ENCODE measurements at places on chromosomes 12 and 14.

DNA sequence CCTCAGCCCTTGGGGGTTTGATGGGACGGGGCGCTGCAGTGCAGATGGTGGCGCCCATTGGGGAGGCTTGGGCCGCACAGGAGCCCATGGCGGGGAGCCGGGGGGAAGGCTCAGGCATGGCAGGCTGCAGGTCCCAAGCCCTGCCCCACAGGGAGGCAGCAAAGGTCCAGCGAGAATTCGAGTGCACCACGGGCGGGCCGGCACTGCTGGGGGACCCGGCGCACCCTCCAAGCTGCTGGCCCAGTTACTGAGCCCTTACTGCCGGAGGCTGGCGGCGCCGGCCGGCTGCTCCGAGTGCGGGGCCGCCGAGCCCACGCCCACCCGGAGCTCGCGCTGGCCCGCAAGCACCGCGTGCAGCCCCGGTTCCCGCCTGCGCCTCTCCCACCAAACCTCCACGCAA, 34.1 kb upstream of the NUBPL start:
- DNase-seq = no peak

DNA sequence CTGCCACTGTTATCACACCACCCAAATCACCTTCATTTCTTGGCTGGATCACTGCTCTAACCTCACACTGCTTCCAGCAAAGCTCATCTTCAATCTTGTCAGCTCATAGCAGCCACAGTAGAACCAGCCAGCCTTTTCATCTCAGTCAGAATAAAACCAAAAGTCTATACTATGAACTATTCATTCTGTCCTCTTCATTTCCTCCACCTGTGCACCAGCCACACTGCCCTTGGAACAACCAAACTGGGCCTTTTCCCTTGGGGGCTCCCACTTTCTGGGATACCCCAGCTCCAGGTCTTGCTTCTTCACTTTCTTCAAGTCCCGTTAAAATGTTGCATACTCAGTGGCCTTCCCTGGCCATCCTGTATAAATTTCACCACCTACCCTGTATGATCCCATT, 234.4 kb upstream of the DAAM1 start:
- DNase-seq = no peak

GRCh38 chr14:88551094-88551870, 3.5 kb downstream of the PTPN21 start:
- DNase-seq = peak; percentile 90

DNA sequence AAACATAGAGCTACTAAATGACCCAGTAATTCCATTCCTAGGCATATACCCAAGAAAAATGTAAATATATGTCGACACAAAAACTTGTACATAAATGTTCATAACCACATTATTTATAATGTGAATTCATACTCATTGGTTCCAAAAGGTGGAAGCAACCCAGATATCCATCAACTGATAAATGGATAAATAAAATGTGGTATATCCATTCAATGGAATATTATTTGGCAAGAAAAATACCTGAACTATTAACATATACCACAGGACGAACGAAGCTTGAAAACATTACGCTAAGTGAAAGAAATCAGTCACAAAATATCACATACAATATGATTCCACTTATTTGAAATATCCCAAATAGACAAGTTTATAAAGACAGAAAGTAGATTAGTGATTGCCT, 99.0 kb upstream of the SOX5 start:
- DNase-seq = no peak

- peak; percentile 86 for DNase-seq
Observed at GRCh38 chr14:68546839-68547238, 246.0 kb downstream of the ZFP36L1 start.

GRCh38 chr14:88592031-88592430, 29.2 kb downstream of the ZC3H14 start:
- DNase-seq = peak; percentile 9

- no peak for DNase-seq
Observed at GRCh38 chr14:34946699-34947098, 36.1 kb upstream of the SRP54 start.

- no peak for DNase-seq
Observed at GRCh38 chr12:81208187-81208911, 130.5 kb downstream of the ACSS3 start.

- DNase-seq = peak; percentile 91
Observed at GRCh38 chr14:63249092-63249491, 44.8 kb downstream of the RHOJ start.

- no peak for DNase-seq
Observed at GRCh38 chr12:27905285-27906126, 67.0 kb downstream of the PTHLH start.

DNA sequence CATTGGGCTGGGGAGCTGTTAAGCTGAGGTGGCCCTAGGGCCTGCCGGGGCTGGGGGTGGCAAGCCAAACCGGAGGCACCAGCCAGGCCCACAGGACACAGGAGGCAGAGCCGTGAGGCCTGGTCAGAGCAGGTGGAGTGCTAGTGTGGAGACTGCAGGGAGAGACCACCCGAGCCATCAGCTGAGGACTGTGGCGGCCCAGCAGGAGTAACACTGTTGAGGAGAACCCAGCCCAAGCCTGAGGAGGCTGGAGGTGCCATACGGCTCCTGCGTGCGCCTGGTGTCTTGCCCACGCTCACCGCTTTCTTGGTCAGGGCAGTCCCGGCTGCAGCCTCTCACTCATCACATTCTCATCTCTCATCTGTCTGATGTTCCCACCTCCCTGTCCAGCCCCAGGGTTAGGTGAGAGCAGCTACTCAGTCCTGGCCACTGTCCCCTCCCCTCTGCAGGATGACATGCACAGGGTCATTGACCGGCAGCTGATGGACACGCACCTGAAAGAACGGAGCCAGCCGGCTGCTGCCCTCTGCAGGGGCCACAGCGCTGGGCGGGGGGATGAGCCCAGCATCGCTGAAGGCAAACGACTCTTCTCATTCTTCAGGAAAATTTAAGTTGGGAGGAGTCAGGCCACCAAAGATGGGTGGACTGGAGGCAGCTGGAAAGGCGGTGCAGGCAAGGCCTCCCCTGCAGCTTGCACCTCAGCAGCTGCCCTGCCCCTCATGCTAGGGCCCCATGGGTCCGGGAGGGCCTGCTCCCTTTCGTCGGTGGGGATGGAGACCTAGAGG, 23.8 kb downstream of the RAB35 start:
- DNase-seq = no peak

GRCh38 chr12:102965281-102966155, 8.0 kb downstream of the ASCL1 start:
- DNase-seq = no peak

- no peak for DNase-seq
Observed at GRCh38 chr12:109885616-109886015, 5.3 kb upstream of the GLTP start.

GRCh38 chr12:76863005-76863670, 15.7 kb downstream of the CSRP2 start:
- DNase-seq = peak; percentile 73

- DNase-seq = peak; percentile 89
Observed at GRCh38 chr14:30214461-30215090, 286.9 kb upstream of the PRKD1 start.

DNA sequence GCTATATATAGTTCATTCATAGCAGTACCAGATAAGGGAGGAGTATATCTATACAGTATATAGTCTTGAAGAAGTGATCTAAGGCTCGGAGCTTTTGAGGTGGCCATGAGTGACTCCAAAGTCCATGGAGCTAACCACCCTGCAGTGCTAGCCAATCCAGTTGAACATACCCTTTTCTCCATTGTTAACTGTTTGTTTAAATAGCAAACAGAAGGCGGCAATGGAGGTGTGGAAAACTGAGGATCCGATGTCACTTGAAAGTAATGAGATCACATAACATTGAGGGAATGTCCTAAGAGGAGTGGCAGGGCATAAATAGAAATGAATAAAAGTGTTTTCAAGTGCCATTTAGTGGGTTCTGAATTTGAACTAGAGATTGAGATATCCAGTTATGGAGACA, 12.4 kb upstream of the SNAPC1 start:
- DNase-seq = peak; percentile 13

GRCh38 chr14:23300687-23301223, 1.9 kb downstream of the PPP1R3E start:
- peak; percentile 20 for DNase-seq

GRCh38 chr12:24361877-24362580, 412.6 kb upstream of the SOX5 start:
- DNase-seq = no peak

GRCh38 chr12:132695431-132695830, 8.0 kb downstream of the PXMP2 start:
- no peak for DNase-seq

GRCh38 chr14:76371066-76371465, 4.9 kb upstream of the ESRRB start:
- no peak for DNase-seq

DNA sequence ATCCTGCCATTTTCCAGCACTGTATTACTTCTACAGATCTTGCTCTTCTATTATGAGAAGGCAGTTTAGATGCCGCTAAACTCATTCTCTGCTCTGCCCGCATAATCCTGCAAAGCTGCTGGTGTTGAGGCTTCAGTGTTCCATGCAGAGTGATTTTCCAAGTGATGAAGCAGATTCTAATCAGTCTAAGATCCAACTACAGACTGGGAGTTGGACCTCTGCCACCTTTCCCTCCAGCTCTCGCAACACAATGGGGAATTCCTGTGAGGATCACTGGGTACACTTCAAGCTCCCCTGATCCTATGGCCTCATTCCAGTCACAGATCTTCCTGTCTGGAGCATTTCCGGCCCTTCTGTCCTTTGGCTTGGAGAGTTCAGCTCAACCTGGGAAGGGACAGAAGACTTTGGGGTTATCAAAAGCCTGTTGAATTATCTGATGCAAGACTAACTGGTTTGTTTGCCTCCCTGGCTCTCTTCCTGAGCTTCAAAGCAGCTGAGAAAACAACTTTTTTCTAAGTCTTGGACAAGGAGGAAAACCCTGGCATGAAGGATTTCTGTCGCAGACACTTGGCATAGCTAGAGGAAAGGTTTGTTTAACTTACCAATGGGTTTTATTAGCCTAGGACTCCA, 333.9 kb downstream of the ZFP36L1 start:
- DNase-seq = peak; percentile 95

- DNase-seq = no peak
Observed at GRCh38 chr12:77151030-77151429, 85.7 kb upstream of the E2F7 start.

GRCh38 chr12:4148418-4149056, 125.0 kb upstream of the CCND2 start:
- no peak for DNase-seq

DNA sequence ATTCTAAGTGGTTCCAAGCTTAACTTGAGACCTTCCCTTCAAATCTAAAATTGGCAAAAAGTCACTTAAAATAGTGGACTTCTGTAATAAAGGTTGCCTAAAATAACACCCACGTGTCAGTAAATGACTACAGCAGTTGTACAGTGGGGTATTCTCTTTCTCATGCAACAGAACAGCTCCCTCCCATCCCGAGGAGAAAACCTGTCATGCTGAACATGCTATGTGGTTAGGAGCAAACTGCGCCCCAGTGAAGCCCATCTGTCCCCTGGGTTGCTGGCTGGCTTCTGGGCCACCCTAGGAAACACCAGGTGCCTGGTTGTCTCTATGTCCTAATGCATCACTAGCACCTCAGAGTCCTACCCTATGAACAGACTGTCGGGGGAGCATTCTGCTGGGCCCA, 2.7 kb downstream of the BTBD6 start:
- DNase-seq = no peak

DNA sequence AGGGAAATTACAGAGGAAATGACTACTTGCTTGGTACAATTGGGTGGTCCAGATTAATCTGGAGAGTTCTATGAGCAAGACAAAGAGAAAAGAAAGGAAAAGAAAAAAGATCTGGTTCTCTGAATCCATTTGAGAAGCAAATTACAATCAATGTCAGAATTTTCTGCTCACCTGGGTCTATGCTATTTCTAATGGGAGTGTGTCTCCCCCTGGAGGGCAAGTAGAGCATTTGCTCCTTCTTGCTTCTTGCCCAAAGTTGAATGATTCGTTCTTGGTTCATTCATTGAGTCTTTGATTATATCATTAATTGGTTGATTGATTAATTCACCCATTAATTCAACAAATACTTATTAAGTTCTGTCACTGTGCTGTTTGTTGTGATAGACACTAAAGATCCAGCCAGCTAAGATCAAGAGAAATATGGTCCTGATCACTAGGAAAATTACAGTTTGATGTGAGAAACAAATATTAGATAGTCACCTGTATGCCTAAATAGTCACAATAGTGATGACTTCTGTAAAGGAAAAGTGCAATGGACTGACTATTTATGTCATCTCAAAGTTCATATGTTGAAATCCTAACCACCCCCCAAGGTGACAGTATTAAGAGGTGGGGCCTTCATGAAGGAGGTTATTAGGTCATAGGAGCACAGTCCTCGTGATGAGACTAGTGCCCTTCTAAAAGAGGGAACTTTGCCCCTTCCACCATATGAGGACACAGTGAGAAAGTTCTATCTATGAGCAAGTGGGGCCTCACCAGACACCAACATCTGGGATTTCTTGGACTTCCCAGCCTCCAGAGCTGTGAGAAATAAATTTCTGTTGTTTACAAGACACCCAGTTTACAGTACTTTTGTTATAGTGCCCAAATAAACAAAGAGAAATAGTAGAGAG, 8.0 kb upstream of the ASB8 start:
- DNase-seq = peak; percentile 49

DNA sequence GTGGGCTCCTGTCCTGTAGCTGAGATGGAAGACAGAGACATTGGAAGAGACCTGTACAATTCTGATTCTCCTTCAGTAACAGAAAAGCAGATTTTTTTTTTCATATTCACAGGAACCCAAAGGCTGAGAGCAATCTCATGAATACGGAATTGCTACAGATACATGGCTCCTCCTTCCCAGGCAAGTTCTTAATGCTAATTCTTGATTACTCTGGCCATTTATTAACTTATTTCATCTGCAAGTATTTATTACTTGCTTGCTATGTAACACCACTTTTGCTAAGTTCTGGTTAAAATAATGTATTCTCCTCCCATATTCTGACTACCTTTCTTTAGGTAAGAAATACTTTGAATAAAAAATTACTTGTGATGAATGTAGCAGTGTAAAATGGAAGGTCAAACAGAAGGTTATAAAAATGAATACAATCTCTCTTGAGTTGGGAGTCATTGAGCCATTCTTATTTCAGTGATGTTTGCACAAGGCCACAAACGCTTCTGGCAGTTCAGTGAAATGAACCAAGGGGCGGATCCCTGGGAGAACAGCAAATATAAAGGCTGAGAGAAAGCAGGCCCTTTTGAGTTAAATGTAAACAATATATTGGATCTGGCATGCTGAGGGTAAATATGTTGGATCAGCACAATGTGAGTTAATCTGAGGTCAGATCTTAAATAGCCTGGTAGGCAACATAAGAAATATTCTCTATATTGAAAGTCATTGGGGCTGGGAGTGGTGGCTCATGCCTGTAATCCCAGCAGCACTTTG, 37.6 kb downstream of the MUCL1 start:
- DNase-seq = peak; percentile 34

- DNase-seq = no peak
Observed at GRCh38 chr12:120508537-120508936, 12.6 kb downstream of the DYNLL1 start.

DNA sequence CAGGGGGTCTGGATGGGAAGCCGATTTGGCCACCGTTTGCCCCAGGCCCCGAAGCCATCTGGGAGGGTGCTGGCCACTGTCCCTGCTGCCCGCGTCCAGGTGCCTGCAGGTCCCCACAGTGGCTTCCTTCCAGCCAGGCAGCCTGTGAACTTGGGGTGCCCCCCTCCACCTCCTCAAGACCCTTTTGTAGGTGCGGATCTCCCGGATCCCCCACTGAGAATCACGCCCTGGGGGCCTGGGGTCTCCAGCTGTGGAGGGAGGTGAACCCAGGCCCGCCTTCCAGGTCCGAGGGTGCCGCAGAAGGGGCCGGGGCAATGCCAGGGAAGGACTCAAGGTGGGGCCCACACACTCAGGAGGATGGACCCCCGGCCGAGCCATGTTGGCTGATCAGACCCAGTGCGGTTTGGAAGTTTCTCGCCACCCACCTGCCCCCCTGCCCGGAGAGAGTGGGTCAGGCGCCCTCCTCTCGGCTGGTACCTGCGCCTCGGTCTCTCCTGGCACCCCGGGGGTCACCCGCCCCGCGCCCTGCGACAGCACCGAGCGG, 1.7 kb downstream of the MMP17 start:
- no peak for DNase-seq

All from fibroblast of lung (primary cell).